Left ventricle myocardium superior (tissue), 1 donor: ENCODE measurements at places on chromosomes 2 and 18. TPM values are rescaled to one million over a fixed set of nuclear protein-coding genes. Genes with fewer than 3 reads are reported as not detected.

The UGT1A5 gene
- not detected for total RNA-seq

The TRIM43 gene
- total RNA-seq, result not detected

DNA sequence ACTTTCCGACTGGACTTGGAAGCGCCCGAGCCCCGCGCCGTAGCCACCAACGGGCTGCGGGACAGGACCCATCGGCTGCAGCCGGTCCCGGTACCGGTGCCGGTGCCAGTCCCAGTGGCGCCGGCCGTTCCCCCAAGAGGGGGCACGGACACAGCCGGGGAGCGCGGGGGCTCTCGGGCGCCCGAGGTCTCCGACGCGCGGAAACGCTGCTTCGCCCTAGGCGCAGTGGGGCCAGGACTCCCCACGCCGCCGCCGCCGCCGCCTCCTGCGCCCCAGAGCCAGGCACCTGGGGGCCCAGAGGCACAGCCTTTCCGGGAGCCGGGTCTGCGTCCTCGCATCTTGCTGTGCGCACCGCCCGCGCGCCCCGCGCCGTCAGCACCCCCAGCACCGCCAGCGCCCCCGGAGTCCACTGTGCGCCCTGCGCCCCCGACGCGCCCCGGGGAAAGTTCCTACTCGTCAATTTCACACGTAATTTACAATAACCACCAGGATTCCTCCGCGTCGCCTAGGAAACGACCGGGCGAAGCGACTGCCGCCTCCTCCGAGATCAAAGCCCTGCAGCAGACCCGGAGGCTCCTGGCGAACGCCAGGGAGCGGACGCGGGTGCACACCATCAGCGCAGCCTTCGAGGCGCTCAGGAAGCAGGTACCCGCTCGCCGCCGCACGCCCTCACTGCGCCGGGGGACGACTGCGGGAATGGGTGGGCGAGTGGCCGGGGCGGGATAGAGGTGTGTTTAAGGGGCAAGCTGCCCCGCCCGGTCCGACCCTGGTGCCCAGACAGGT lies 713 bp downstream of the ATOH8 start:
- DNase-seq, result peak; percentile 57

GRCh38 chr18:59454909-59455727 lies 96.1 kb upstream of the LMAN1 start:
- peak; percentile 65 for DNase-seq

The HRH4 gene
- 0.17 TPM for total RNA-seq

- no peak for DNase-seq
These were observed 8.2 kb upstream of the RBM44 start for GRCh38 chr2:237790353-237790752.

The FBXO15 gene
- not detected for total RNA-seq

The CDCA7 gene
- 1.4 TPM for total RNA-seq

- DNase-seq, result no peak
These were observed 1545.5 kb downstream of the SUCLG1 start for GRCh38 chr2:82913566-82913965.

DNA sequence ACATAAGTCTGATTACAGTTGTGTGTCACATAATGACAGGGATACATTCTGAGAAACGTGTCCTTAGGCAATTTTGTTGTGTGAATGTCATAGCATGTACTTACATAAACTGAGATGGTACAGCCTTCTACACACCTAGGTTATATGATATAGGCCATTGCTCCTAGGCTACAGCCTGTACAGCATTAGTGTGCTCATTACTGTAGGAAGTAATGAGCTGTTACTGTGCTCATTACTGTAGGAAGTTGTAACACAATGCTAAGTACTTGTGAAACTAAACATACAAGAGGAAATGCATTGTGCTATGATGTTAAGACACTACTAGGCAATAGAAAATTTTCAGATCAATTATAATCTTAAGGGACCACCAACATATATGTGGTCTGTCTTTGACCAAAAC lies 72.8 kb downstream of the UPP2 start:
- no peak for DNase-seq

- DNase-seq, result no peak
These were observed 132.1 kb upstream of the CTDP1 start for GRCh38 chr18:79547413-79548076.

DNA sequence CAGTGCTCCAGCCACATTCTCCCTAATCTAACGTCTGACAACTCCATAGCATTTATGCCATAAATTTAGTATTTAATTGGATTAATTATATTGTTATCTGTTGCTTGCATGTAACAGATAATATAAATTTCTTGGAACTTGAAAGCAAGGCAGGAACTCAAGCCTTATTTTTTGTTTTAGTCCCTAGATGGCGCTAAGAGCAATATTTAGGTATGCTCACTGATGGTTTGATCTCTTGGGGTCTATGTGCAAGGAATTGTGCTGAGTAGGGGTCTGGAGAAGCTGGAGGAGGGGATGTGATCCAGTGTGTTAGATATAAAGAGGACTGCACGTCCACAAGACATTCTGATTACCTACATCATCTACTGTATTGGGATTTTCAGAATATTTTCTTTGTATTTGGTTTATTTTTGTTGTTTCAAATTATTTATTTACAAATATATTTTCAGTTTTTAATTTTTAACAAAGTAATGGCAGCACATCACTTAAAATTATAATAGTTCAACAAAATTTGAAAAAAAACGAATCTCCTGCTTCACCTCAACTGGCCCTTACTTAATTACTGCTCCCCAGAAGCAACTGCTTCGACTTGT lies 32.8 kb downstream of the KATNAL2 start:
- no peak for DNase-seq

DNA sequence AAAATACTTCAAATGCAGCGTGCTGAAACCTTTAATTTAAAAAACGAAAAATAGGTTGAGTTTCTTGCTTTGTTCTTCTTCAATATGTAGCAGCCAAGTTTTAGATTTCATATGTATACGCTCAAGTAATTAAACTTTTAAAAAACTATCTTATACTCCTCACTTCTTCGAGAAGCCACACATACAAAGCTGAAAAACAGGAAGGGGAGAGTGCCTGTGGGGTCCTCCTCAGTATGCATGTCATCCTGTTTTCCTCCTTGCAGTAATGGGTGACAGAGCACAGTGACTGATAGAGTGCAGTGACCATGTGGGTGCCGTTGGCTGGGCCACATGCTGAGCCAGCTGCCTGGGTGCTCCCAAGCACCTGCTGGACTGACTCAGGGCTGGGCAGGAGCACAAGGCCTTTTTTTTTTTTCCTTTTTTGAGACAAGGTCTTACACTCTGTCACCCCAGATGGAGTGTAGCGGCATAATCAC lies 33.3 kb downstream of the UXS1 start:
- no peak for DNase-seq

- no peak for DNase-seq
These were observed 41.2 kb downstream of the COL3A1 start for GRCh38 chr2:189015359-189015758.

The DLX2 gene
- total RNA-seq, result not detected

- no peak for DNase-seq
These were observed 293.0 kb upstream of the CDH2 start for GRCh38 chr18:28469946-28470345.

The ELOA2 gene
- not detected for total RNA-seq

DNA sequence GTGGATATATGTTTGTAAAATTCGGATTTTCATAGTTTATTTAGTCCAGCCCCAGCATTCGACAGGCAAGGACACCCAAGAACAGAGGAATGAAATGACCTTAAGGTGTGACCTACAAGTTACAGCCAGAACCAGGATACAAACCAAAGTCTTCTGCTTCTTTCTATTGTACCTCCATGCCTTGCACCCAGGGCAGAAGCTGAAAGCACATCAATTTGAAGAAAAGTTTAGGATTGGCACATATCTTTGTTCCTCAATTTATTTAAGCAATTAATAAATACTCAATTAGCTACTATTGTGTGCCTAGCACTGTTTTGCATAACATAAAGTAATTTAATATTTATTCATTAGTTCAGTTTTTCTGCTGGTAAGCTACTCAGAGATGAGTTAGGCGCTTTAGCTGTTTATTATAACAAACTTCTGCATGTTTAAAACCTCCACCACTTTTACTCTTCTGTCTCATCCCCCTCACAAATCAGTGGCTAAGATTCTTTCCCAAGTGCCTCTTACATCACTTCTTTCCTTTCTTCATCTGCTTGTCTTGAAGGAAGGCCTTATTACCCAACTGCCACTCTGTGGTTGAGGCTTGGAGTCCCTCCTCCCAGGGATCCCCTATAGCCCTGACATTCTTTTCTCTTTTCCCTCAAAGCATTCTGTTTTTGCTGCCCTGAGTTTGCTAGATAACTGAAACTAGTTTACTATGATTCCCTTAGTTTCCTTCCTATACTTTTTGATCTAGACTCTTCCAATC lies 37.1 kb upstream of the DARS1 start:
- DNase-seq, result no peak

The MC5R gene
- not detected for total RNA-seq

The ECEL1 gene
- total RNA-seq, result 0.37 TPM

GRCh38 chr2:88838165-88838635 lies 146.7 kb downstream of the RPIA start:
- no peak for DNase-seq

DNA sequence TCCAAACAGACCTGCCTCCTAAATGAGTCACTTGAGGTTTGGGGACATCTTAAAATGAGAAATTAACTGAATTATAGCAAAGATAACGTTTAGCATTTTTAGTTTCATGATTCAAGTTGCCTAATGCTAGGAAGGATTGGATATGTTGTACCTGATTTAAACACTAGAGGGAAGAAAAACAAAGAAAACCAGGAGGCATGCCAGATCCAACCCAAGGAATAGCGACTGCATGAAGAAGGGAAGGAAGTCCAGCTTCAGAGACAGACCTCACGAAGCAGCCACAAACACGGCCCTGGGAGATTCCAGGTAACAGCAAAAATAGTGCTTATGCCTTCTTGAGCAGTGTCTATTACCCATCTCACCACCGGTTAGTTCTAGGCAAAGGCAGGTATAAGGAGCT lies 499.9 kb upstream of the SPHKAP start:
- no peak for DNase-seq

DNA sequence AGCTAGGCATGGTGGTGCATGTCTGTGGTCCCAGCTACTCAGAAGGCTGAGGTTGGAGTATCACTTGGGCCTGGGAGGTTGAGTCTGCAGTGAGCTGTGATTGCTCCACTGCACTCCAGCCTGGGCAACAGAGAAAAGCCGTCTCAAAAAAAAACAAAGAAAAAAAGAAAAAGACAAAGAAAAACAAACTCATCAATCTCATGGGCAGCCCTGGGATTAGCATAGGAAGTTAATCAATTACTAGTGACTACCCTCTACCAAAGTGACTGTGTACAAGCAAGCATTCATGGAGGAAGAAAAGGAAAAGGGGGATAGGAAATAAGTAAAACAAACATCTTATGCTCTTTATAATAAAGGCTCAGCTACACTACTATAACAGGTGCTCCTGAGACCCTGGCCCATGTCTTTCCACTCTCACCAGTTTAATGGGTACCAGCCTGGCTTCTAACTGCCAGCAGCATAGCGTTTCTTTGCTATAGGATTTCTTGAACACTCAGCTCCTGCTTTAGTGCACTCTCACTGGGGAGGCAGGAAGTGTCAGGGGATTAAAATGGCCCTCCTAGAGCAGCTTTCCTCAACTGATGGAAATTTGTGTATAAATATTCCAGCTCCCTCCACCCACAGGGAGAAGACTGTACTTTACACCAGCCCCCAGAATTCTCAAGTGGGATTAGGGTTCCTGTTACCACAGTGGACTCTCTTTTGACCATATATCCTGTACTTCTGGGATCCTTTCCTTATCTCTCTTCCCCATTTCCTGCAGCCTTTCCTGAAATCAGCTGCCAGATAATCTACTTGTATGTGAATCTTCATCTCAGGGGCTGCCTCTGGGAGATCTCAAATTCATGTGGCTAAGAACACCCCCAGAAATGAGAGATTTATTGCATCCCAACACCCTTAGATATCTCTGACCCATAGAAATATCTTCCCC lies 91.3 kb upstream of the GLS start:
- DNase-seq, result no peak

DNA sequence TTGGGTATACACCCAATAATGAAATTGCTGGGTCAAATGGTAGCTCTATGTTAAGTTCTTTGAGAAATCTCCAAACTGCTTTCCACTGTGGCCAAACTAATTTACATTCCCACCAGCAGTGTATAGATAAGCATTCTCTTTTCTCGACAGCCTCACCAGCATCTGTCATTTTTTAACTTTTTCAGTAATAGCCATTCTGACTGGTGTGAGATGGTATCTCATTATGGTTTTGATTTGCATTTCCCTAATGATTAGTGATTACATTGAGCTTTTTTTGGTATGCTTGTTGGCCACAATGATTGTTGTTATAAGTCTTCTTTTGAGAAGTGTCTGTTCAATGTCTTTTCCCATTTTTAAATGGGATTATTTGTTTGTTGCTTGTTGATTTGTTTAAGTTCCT lies 50.4 kb upstream of the EPAS1 start:
- no peak for DNase-seq

The HOXD1 gene
- total RNA-seq, result not detected

DNA sequence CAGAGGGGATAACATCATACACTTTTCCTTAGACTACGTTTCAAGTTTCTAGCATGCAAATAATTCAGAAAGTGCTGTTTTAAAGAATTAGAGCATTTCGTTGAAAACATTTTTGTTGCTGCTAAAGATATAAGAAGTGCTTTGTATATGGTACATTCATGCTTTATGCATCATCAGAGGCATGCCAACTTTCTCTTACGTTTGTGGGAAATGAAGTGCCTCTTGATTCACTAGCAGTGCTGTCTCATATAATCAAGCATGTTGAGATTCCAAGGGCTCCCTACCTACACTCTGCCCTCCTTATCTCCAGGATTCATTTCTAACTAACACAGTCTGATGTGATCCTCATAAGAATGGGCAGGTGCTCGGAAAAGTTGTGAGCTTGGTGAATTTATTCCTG lies 748.6 kb upstream of the DDX18 start:
- no peak for DNase-seq

DNA sequence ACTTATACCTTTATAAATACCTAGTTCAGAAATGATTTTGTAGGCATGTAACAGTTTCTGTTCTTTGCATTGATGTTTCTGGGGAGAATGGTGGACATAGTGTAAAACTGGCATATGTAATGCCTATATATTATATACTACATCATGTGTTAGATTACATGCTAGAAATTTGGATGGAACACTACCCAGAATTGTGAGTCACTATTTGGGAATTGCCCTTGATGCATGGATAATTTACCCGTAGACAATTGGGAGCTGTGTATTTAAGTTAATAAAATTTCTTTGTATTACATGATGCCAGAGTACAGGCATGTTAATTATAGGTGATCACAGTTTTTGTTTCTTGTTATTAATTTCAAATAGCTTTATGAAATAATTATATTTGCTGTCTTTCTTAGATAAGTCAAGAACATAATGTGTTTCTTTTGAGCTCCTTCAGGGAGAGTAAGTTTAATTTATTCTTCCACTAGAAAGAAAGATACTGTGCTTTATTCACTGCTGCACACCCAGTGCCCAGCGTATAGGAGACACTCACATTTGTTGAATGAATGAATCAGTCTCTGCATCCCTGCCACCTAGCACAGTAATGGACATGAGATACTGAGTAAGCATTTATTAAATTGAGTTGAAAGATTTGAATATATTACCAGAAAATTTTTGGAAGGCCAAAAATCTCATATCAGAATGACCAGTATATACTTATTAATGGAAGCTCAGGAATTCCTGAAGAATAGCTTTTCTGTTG lies 16.9 kb downstream of the ACSL3 start:
- DNase-seq, result no peak
